ENCODE measurements at places on chromosomes 7 and 10. TPM values are rescaled to one million over a fixed set of nuclear protein-coding genes. Genes with fewer than 3 reads are reported as not detected.
A peak's percentile ranks its signal among the peaks of the same experiment; 100 is the strongest.

GRCh38 chr10:137031-137430, 1.8 kb downstream of the ZMYND11 start:
- no peak for DNase-seq

Gene FEZF1
- total RNA-seq = not detected

GRCh38 chr10:110914431-110914830, 4.5 kb downstream of the BBIP1 start:
- DNase-seq = no peak

Gene MTG1
- 65.0 TPM for total RNA-seq

Gene SAMD9
- total RNA-seq = 6.8 TPM

Gene PDCD11
- total RNA-seq = 49.6 TPM

GRCh38 chr10:45526309-45526905, 146.2 kb downstream of the ZFAND4 start:
- DNase-seq = no peak

- DNase-seq = no peak
Measured at GRCh38 chr10:68111584-68111983, 2.3 kb downstream of the MYPN start.

Gene HYAL4
- 0.14 TPM for total RNA-seq

DNA sequence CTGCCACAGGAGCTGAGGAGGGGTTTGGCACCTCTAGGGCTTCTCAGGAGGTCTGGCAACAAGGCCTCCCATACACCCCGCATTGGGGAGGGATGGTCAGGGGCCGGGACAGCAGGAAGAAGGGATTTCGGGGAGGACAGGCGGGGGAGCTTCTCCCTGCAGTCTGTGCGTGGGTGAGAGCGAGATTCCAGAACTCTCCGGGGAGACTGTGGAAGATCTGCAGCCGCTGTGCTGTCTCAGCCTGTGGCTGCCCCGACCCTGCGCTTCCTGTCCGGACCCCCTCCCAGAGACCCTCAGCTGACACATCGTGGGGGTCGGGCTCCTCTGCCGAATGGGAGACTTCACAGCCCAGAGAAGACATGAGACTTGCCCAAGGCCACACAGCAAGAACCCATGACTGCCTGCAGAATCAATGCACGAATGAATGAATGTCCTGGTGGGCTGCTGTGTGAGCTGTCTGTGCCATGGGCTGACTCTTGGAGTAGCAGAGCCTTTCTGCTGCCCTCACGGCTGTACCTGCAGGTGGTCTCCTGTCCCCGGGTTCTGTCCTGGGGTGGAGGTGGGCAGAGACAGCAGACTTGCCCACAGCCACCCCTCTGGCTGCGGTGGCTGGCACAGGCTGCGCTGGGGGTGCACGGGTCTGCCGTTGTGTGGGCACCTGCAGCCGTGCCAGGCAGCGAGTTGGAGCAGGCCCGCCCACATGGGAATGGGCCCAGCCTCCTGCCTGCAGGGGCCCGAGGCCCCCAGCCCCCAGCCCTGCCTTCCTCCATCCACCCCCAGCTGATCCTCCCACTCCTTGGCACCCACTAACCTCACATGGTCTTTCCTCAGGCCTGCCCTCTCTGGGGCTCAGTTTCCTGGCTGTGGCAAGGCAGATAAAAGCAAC, 16.3 kb upstream of the LFNG start:
- DNase-seq = no peak

DNA sequence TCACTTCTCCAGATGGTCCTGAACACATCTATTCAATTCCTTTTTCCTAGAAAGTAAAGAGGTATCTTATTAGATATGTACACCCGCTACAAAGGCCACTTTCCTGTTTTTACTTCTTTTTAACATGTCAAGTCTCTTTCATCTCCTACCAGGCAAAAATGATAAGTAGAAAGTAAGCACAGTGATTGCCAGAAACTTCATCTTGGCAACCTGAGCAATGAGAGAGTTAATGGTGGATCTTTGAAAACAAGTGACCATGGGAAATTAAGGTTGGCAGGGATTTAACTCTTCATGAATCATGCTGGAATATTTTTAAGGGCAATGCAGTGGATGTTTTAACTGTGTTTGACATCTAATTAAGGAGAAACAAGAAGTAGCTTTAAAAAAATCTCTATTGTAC, 2.7 kb downstream of the SEMA3A start:
- no peak for DNase-seq

Gene BICC1
- total RNA-seq = 0.10 TPM

DNA sequence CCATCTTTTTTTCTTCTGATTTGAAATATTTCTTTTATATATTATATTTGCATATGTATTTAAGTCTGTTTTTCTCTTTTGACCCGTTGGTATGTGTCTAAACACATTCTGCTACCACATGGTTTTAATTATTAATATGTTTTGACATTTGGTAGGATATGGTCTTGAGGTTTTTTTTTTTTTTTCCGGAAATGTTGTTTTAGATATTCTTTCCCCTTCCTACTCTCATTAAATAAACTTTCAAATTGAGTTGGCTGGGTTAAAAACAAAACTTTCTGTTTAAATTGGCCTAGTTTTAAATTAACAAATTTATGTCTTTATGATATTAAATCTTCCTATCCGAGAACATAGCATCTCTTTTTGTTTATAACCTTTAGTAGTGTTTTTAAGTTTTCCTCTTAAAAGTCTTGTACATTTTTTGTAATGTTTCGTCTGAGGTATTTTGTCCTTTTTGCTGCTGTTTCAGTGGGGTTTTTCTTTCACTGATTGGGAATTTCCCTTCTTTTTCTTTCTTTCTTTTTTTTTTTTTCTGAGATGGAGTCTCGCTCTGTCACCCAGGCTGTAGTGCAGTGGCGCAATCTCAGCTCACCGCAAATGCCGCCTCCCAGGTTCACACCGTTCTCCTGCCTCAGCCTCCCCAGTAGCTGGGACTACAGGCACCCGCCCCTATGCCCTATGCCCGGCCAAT, 25.4 kb downstream of the STAM start:
- no peak for DNase-seq

Gene AQP1
- not detected for total RNA-seq

Gene SLC13A1
- total RNA-seq = not detected

Gene SKIDA1
- total RNA-seq = 0.54 TPM

DNA sequence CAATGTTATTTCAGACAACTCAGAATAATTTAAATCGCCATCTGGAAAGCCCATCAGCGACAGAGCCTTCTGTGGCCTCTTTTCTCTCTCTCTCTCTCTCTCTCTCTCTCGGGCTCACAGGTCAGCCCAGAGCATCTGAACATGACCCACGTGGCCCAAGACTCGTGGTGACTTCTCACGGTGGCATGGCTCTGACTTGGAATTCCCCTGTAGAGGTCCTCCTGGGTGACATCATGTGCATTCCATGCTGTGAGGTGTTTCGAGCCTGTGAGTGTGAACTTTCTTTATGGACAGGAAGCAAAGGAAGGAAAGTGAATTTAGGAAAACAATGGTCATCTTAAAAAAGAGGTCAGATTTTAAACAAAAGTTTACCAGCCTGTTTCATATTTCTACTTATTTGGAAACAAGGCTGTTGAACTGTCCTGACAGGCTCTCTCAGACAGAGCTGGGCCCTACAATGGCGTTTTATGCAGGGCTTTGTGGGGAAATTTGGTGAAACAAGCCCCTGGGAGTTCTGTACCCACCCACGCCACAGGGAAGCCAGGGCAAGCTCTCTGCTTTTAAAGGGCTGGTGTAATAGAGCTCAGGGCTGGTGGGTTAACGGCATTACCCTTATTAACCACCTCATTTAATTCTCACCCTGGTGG, 359.7 kb upstream of the ZNF32 start:
- no peak for DNase-seq

- DNase-seq = peak; percentile 42
Measured at GRCh38 chr7:50303335-50304128, 984 bp upstream of the IKZF1 start.

- DNase-seq = no peak
Measured at GRCh38 chr10:132320654-132321469, 11.1 kb upstream of the LRRC27 start.

GRCh38 chr10:58414270-58415041, 29.2 kb downstream of the TFAM start:
- no peak for DNase-seq

Gene GIGYF1
- 58.4 TPM for total RNA-seq

GRCh38 chr7:148011753-148012152, 578.8 kb upstream of the C7orf33 start:
- DNase-seq = no peak

GRCh38 chr7:79401254-79401653, 52.2 kb downstream of the MAGI2 start:
- DNase-seq = no peak

Gene FAM25A
- total RNA-seq = not detected

GRCh38 chr10:77602231-77602912, 35.2 kb downstream of the KCNMA1 start:
- DNase-seq = no peak

Gene MEOX2
- total RNA-seq = not detected

Gene ANKRD7
- total RNA-seq = 0.70 TPM

DNA sequence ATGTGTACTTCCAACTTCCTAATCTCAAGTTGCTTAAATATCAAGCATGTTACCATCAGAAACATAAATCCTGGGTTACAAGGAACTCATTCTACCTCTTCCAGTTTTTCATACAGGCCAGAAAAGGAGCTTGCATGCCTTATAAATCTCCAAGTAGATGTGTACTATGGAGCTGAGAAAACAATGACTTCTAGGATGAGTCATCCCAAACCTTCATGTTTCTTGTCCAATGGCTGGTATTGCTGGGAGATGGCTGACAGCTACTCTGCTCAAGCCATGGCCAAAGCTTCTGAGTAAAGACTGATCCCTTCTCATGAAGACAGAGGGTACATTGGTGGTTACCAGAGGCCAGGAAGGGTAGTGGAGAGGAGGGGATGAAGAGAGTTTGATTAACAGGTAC, 8.6 kb downstream of the RAPGEF5 start:
- DNase-seq = no peak

Gene PTN
- not detected for total RNA-seq

DNA sequence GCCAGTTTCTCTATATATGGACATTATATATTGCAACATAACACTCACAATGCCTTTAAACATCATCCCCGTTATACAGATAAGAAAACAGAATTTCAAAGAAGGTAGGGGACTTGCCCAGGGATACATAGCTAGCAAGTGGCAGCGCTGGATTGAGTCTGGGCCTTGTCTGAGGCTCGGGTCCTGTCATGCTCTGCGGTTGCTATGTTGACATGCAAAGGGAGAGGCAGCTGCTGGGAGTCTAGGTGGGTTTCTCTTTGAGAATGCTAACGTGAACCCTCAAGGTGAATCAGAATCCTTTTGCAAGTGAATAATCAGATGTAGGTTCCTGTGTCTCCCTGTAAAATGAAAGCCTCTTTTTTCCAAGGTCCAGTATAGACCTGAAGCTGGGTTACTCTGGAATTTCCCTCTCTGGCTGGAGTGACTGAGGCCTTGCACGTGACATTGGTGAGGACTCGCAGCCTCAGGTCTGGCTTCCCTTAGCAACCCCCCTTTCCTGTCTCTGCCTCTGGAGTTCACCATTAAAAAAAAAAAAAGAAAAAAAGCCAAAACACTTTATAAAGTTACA, 38.9 kb downstream of the TCF7L2 start:
- DNase-seq = no peak

- no peak for DNase-seq
Measured at GRCh38 chr10:105952153-105952552, 1212.4 kb downstream of the SORCS1 start.

- DNase-seq = no peak
Measured at GRCh38 chr7:42627101-42627500, 284.8 kb downstream of the C7orf25 start.

Gene VGF
- not detected for total RNA-seq

Gene TEX47
- not detected for total RNA-seq

- DNase-seq = no peak
Measured at GRCh38 chr7:116963234-116963633, 9.9 kb downstream of the ST7 start.

GRCh38 chr7:55188590-55189138, 169.8 kb downstream of the EGFR start:
- no peak for DNase-seq

Gene CRTAC1
- total RNA-seq = not detected
